ENCODE measurements at places on chromosomes 1 and 21. TPM values are rescaled to one million over a fixed set of nuclear protein-coding genes. Genes with fewer than 3 reads are reported as not detected.

- DNase-seq: no peak
Measured at GRCh38 chr1:231970684-231971083, 344.1 kb downstream of the DISC1 start.

- no peak for DNase-seq
Measured at GRCh38 chr1:24694380-24694843, 50.8 kb upstream of the CLIC4 start.

GRCh38 chr1:100730130-100730529 lies 10.6 kb downstream of the VCAM1 start:
- DNase-seq: no peak

Gene TNFRSF14
- polyA plus RNA-seq: 320 TPM

Gene LCA5L
- not detected for polyA plus RNA-seq

GRCh38 chr1:194024659-194025058 lies 838.2 kb upstream of the B3GALT2 start:
- DNase-seq: no peak

Gene IL10RB
- 41.2 TPM for polyA plus RNA-seq

DNA sequence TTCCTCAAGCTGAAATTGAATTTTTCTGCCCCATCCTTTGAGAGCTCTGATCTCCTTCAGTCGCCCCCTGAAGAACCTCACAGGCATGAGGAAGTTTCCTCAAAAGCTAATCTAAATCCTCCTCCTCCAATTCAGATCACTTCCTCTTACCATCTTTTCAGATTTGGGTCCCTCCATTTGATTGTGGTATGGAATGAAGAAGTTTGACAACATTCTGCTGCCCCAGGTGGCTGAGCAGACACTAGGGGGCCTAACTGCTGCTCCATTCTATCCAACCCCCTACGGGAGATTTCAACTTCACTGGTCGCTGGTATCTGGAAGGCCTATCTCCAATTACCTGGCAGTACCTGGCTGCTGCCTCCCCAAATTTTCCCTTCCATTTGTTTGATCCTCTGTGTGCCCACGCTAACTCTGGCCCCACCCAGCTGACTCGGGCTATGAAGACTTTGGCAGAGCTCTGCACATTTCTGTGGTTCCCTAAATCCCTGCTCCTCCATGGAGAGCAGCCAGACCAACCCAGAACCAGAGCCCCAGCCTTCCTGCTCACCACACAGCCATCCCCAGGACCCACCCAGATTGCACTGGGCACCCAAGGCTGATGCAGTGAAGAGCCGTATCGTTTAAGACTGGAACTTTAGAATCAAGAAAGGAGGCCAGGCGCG lies 7.8 kb downstream of the IRF6 start:
- no peak for DNase-seq

Gene GON4L
- polyA plus RNA-seq: 47.2 TPM

GRCh38 chr1:238468068-238468467 lies 577.3 kb upstream of the ZP4 start:
- DNase-seq: no peak

GRCh38 chr21:43269440-43269839 lies 100.6 kb downstream of the CRYAA start:
- DNase-seq: no peak

DNA sequence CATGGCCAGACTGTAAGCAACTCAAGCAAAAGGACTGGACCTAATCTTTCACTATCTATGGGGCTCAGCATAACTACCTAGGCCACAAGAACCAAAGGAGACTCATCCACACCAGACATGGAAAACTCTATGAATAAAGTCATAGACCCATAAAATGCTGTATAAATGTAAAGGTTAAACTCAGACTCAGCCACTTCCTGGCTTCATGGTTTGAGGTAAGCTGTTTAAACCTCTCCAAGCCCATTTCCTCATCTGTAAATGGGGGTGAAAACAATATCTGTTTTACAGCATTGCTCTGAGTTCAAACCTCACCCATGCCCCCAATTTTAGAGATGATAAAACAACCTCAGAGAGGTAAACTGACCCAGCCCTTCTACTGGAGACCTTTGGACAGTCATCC lies 4.0 kb upstream of the SMIM12 start:
- DNase-seq: no peak

DNA sequence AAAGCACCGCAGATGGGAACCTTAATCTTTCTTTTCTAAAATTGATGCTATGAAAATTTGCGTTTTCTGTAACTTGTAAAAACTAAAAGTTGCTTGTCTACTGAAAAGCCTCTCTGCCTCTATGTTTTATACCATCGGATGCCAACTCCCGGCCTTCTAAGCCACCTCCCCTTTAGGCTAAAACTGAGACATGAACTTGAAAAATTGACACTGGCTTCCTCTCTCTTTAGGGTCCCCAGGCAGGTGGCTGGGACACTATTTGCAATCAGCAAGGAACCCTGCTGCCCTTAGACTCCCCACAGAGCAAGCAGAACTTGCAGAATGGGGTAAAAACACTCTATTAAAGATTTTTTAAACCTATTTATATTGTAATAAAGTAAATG lies 151.1 kb upstream of the CAMK1G start:
- no peak for DNase-seq

- DNase-seq: no peak
Measured at GRCh38 chr1:18511874-18512150, 31.1 kb downstream of the KLHDC7A start.

DNA sequence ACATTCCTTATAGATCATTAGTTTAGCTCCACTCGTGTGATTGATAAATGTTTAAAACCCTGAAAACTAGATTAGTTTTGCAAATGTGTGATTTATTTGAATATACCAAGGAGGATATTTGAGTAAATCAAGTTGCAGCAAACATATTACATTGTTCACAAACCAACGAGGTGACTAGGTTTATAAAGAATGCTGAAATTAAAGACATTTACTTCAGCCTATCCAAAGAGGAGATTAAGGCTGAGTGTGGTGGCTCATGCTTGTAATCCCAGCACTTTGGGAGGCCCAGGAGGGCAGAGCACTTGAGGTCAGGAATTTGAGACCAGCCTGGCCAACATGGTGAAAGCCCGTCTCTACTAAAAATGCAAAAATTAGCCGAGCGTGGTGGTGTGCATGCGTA lies 34.1 kb downstream of the VTCN1 start:
- no peak for DNase-seq

Gene HAO2
- polyA plus RNA-seq: 0.04 TPM

- DNase-seq: peak; percentile 97
Measured at GRCh38 chr1:1858382-1859086, 32.4 kb downstream of the GNB1 start.

- DNase-seq: no peak
Measured at GRCh38 chr1:187696073-187696472, 867.3 kb downstream of the PLA2G4A start.

DNA sequence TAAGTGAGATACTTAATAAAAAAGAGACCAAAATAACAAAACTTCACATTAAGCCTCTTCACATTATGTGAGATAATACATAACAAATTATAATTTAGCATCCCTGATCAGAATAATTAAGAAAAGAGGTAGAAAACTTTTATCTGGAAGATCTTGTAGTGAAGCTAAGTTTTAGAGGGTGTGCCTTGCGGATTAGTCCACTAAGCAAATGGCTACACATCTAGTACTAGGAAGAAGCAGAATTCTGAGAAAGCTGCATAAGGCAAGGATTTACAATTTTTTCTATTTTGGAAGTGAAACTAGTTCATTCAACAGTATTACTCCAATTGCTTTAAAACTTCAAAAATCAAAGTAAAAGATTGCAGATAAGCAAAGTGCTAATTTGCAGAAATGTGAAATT lies 3.5 kb downstream of the YOD1 start:
- DNase-seq: no peak

DNA sequence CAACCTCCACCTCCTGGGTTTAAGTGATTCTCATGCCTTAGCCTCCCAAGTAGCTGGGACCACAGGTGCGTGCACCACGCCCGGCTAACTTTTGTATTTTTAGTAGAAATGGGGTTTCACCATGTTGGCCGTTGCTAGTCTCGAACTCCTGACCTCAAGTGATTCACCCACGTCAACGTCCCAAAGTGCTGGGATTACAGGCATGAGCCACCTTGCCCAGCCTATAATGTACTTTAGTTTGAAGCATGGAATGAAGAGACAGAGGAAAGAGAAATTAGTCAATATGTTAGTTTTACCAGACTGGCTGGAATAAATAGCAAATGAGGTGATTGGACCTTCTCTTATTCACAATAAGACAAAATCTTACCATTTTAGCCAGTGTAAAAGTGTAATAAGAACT lies 89.0 kb downstream of the GTF2B start:
- no peak for DNase-seq

DNA sequence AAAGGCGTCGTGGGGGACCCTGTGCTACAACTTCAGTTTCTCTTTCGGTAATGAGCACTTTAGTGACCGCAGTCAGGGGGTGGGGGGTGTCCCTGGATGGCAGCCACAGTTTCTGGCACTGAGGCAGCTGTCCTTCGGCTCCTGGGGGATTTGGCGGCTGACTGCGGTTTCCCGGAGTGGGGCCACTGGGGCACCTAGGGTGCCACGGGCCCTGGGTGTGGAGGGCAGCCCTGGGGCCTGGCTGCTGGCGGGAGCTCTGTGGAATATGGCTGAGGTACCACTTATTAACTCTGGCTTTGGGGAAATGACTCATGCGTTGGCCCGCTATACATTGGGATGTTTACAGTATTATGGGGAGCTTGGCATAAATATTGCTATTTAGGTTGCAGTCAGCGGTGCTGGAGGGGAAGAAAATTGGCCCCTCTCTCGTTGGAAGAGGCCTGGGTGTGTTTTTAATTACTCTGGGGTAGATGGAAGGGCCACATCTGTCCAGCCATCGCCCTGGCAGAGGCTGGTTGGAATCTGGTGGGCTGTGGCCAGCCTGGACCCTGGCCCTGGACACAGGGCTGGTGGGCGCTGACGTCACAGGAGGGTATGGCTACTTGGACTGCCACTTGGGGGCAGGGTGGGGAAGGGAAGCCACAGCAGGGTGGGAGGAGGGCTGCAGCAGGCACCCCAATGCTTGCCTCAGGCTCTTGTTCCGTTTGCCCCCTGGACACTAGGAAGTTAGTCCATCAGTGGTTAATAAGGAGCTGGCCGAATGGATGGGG lies 2.0 kb downstream of the EPHB2 start:
- peak; percentile 31 for DNase-seq

DNA sequence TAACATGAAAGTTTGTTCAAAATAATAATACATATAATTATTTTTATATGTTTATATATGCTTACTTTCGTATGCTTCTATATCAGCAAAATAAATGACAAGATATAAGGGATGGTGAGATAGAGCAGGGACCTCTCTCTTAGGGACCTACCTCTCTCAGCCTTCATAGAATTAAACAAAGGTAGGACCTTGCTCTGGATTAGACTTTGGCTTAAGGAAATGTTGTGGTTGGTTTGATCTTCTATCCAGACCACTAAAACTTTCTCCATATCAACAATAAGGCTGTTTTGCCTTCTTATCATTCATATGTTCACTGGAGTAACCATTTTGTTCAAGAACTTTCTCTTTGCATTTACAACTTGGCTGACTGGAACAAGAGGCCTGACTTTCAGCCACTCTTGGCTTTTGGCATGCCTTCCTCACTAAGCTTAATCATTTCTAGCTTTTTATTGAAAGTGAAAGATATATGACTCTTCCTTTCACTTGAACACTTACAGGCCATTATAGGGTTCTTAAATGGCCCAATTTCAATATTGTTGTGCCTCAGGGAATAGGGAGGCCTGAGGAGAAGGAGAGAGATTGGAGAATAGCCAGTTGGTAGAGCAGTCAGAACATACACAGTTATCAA lies 14.4 kb downstream of the FRRS1 start:
- DNase-seq: no peak

DNA sequence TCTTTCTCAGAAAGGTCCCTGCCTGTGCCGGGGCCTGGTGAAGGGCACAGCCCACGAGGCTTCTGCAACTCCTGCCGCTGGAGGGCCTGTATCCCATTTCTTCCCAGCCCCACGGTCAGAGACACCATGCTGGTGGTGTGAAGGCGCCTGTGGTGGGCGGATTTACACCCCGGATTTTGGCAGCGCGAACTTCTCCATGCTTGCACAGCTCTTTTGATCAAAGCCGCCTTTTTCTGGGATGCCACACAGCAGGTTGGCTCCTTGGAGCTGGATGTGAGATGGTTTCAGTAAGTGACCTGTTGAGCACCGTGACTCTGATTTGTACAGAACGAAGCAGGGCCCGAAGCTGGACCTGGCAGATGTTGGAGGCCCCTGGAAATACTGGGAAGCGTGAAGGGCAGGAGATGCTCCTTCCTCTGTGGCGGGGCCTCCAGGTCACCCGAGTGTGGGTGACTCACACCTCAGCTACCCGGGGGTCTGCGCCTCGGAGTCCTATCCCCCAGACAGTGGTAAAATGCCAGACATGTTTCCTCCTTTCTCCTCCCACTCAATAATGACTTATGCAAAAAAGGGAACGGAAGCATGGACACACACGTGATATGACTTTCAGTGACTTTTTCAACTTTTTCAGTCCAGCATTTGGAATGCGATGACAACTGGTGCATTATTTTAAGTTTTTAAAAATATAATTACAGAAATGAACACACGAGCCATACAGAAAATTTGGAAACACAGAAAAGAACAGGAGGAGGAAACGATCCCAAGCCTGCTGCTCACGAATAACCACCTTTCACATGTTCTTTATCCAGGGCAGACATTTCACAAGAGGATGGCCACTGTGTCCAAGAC lies 9.0 kb downstream of the UMODL1 start:
- no peak for DNase-seq

- no peak for DNase-seq
Measured at GRCh38 chr1:155184351-155184811, 10.7 kb downstream of the TRIM46 start.

DNA sequence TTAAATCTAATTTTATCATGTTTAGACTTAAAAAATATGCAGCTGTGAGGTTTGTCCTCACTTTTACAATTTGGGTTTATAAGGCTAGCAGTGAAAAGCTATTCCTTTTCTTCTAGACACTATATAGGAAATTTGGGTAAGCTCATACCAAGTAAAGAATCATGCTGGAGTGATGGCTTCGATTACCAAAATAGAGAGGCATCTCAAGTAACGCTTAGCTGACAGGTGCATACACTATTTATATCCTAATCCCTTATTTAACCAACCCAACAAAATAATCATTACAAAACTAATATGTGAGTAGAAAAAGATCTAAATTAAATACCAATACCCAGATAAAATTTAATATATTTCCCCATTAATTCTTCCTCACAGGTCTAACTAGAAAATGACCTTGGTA lies 193.2 kb downstream of the LHX8 start:
- DNase-seq: no peak

GRCh38 chr1:37657620-37658412 lies 23.1 kb upstream of the RSPO1 start:
- no peak for DNase-seq

- peak; percentile 85 for DNase-seq
Measured at GRCh38 chr1:151975311-151976014, 18.2 kb downstream of the S100A10 start.

Gene LENEP
- polyA plus RNA-seq: not detected

Gene SH2D5
- polyA plus RNA-seq: 0.22 TPM
